ENCODE measurements at places on chromosomes 12 and 14.

DNA sequence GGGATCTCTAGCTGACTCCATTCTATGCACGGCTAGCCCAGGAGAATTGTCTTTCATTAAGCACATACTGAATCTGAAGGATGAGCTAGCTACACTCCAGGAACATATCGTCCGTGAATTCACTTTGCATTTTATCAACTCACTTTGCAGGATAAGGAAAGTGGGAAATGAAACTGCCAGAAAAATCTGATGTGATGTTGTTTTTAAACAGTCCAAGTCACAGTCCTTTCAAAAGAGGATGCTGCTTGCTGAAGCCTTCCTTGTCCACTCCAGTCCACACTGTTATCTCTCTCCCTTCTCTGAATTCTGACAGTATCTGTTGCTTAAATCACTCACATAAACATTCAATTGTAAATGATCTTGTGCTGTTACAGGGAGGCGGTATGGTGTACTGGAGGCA is 12.7 kb upstream of the TMCC3 start:
- no peak for DNase-seq

- DNase-seq = peak; percentile 57
These were observed 164.2 kb downstream of the SSPN start for GRCh38 chr12:26359576-26359975.

GRCh38 chr14:59140106-59140843 is 48.2 kb upstream of the DAAM1 start:
- DNase-seq = no peak

- no peak for DNase-seq
These were observed 1.2 kb upstream of the SMIM41 start for GRCh38 chr12:52078276-52078675.

- DNase-seq = no peak
These were observed 478.0 kb downstream of the NAV3 start for GRCh38 chr12:78308701-78309100.

GRCh38 chr12:21697904-21698630 is 40.4 kb upstream of the LDHB start:
- DNase-seq = no peak

- DNase-seq = no peak
These were observed 59.3 kb upstream of the DIO3 start for GRCh38 chr14:101501858-101502615.

DNA sequence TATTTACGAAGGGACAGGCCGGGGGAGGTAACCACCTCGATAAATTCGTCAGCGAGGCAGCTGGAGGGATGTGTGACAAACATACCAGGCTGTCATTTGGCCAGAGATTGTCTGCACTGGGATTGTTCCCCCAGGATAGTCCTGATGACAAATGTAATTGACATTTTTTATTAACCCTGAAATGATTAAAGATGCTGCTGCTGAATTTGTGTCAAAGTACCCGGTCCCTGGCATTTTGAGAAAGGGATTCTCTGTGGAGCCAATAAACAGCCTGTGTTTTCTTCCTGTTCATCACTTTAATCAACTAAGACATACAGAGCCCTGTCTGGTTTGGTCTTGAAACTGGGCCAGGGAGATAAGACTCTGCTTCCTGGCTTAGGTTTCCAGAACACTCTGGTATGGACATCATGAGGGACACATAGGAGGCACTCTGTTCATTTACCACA is 117.6 kb downstream of the SLC25A47 start:
- no peak for DNase-seq

GRCh38 chr12:104569346-104570173 is 112.8 kb downstream of the CHST11 start:
- DNase-seq = peak; percentile 90

DNA sequence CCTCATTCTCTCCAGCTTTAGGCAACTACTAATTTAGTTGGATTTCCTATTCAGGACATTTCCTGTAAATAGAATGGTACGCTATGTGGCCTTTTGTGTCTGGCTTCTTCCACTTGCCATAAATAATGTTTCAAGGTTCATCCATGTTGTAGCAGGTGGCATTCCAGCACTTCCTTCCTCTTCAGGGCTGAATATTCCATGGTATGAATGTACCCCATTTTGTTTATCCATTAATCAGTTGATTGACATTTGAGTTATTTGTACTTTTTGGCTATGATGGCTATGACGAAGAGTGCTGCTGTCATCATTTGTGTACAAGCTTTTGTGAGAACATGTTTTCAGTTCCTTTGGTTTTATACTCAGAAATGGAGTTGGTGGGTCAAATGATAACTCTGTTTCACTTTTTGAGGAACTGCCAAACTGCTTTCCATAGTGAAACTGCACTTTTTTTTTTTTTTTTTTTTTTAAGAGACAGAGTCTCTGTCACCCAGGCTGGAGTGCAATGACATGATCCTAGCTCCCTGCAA is 6.5 kb upstream of the CDK2AP1 start:
- peak; percentile 73 for DNase-seq
